HL-60 (cell line): ENCODE measurements at places on chromosomes 3 and 15.

- no peak for DNase-seq
Measured at GRCh38 chr3:27681249-27681748, 40.8 kb downstream of the EOMES start.

GRCh38 chr15:57553526-57553925, 38.2 kb upstream of the MYZAP start:
- no peak for DNase-seq

DNA sequence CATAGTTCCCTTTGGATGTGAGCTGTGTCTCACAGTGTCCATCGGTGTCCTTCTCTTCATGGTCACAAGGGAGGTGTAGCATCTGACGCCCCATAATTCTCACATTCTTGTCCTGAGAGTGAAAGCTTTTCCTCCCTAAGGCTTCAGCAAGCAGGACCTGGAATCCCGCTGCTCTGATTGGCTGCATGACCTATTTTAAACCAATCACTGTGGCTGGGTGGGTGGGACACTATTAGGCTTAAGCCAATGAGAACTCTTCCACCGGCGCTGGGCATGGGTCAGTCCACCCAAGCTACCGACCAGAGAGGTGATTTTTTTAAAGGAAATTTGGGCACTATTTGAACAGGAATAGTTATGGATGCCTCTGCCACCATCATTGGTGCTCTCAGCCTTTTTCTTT, 385.9 kb downstream of the MFSD1 start:
- DNase-seq: no peak

GRCh38 chr3:197434830-197435229, 120.9 kb downstream of the BDH1 start:
- no peak for DNase-seq

DNA sequence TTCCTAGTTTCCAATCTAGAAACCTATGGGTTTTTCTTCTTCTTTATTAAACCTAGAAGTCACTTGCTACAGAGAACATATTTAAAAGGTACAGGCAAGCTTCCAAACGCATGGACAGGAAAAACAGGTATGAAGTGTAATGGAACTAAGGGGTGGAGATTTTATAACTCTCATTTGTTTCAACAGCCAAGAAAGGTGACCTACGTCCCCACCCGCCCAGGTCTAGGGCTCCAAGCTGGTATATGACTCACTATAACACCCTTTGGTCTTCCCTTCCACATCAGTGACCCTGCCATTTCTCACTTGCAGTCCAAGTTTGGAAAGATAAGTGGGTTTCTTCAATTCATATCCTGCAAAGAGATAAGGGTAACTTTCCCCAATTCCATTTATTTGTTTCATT, 6.0 kb upstream of the LIPH start:
- DNase-seq: no peak

GRCh38 chr3:32575451-32576113, 4.9 kb upstream of the DYNC1LI1 start:
- DNase-seq: peak; percentile 30

DNA sequence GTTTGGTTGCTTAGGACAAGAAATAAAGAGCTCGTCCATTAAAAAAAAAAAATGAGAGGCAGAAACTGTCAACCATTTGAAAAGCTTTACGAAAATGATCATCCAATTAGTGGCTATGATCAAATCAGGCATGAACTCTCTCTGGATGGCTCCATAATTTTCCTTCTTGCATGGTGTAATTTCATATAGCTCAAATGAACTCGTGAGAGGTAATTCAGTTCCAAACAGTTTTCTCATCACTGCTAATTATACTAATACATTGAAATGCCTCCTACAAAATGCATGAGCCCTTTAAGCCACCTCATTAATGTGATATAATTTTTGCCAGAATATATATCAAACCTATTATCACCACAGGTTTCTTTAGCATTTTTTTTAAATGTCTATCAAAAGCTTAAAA, 239.5 kb upstream of the MEIS2 start:
- no peak for DNase-seq

DNA sequence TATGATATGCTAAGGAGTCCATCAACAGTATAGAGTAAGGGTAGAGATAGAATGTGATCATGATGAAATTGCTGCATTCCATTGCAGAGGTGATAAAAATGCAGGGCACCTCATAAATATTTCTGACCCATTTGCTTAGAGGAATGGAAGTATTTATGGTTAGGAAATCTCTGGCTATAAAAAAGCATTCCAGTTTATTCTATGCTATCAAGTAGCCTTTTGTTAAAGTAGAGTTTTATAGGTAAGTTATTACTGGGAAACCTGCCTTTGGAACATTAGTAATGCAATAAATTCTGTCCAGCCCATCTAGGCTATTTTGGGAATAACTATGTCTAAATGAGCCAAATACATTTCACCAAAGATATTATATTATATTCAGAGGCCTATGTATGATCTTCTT, 19.8 kb upstream of the STRIT1 start:
- DNase-seq: no peak

DNA sequence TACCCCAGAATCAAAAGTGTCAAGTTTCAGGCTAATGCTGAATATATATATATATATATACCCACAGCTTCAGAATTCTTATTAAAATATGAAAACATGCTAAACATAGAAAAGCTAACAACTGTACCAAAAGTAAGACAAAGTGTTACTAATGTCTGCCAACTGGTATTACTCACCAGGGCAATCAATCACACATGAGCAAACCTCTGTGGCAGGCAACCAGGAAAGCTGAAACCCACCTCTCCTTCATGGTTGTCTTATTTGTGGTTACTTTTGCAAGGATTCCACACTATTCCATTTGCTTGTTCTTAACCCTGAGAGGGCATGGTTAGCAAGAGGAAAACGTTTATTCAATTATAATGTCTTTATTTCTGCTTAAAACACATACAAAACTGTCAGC, 512.3 kb upstream of the MDFIC2 start:
- DNase-seq: no peak

GRCh38 chr3:53022647-53023046, 23.2 kb downstream of the SFMBT1 start:
- DNase-seq: no peak

- DNase-seq: no peak
Measured at GRCh38 chr3:165459111-165459510, 262.9 kb upstream of the SLITRK3 start.

DNA sequence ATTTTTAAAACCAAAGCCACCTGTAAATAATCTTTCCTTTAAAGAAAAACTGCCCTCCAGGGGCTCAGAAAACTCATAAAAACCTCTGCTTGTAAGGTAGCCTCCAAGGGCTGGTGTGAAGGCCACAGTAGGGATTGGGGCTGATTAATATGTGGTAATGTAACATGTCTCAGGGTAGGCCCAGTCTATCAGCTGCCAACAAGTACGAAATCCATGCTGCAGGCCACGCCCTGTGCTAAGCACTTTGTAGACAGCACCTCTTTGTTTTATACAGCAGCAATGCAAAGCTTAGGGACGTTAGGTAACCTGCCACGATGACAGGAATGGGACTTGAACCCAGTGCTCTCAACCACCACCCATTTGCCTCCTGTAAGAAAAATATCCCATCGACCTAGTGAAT, 65.6 kb upstream of the PRICKLE2 start:
- no peak for DNase-seq

DNA sequence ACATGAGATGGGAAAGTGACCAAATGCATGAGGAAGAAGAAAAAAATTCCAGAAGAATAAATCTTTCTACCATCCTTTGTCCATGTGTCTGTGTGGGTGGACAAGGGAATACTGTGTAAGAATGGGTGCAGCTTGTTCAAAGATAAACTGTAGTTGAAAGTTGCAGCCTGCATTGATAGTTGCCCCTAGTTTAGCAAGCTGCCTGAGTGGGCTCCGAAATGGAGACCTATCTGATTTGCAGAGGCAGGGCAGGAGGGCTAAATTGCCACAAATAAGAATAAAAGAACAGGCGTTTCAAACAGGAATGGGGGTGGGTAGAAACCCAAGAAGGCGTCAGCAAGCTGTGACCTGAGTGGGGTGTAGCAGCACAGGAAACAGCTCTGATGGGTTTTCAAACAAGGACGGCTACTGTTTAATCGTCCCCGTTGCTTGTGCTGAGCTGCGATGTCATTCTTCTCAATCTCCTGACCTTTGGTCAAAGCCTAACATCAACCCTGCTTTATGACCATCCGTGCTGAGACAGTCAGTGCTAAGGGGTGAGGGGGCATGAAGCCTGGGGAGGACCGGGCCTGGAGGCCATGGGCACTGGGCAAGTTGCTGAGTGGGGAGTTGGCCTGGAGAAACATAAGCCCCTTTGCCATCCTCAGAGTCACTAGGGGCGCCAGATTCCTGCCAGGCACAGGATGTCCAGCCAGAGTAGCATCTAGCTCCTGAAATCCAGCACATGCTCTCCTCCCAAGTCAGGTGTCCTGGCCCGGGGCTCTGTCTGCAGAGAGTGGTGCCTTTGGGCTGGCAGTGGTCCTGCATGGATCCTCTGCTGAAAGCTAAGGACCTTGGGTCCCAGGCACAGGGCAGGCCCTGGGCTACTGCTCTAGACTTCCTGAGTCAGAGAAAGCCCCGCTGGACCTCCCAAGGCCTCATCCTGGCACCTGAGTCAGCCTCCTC, 19.2 kb upstream of the C15orf39 start:
- no peak for DNase-seq

DNA sequence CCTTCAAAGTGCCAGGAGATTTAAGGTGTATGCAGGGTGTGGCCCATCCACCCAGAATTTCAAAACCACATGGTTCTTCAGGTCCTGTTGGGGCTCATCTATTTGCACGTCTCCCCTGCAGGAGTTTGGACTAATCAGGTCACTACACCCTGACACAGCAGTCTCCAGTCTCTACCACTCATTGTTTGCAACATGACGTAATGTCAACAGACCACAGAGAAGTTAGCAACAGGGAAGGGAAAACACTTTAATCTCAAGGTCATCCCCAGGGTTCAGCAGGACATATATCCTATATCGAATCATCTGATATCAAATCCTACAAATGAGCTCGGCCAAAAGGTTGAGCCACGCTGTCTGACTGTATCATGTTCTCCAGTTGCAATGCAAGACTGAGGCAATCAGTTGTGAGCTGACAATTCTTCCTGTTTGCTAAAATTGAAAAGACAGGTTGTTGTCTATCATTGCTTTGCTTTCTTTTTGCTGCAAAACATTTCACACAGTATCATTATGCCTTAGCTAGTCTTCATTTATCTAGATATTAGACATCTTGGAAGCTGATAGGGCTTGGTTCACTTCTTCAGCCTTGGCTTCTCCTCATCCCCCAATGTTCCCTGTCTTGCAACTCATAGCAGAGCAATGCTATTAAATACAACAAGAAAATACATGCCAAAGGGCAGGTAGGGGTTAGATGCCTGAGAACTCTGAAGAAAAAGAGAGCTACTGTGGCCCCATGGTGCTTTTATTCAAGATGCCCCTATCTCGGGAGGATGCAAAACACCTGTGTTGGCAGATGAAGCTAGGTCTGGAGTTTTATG, 13.4 kb upstream of the LEKR1 start:
- DNase-seq: peak; percentile 67

- no peak for DNase-seq
Measured at GRCh38 chr3:67349551-67350174, 304.7 kb downstream of the SUCLG2 start.

DNA sequence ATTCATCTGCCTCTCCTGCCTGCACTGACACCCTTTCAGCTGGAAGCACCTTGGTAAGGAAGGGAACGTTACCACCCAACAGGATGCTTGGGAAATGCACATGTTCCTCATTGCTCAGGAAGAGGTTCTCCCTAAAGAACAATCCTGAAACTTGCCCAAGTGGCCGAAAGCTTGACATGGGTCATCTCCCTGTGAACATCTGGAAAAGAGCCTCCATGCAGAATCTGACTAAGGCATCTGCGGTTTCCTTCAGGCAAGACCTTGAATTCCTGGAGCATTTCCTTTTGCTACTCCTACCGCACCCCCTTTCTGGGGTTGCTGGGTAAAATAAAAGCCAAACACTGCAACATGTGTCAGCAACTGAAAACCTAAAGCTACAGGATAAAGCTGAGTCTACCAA, 68.7 kb upstream of the SNRK start:
- DNase-seq: no peak

GRCh38 chr15:22973286-22973685, 6.9 kb downstream of the CYFIP1 start:
- DNase-seq: peak; percentile 49

DNA sequence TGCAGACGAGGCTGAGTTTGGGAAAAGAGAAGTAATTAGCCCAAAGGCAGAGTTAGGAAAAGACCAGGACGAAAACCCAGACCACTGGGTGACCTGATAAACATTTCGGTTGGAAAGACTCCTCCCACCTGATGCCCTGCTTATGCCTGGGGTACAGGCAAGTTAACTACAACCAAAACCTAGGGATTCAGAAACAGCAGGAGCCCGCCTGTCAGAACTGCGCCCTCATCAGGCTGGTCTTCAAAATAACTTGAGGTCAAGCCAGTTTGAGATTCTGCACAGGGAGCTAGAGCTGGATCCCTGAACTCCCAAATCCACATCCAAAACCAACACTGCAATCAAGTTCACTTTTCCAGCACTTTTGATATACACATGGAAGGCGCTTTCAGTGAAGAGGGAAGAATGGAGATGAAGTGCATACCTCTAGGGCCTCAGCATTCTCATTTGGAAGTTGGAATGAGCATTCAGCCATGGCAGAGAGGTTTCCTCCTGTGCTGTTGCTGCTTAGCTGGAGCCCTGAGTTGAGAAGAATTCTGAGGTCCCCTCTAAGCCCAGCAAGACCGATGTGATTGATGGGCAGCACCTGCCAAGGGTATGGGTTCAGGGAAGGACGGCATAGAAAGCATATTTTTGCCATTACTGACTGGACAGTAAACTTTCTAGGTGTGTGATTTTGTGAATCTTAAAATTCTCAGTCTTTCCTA, 11.6 kb downstream of the TSEN2 start:
- DNase-seq: no peak

DNA sequence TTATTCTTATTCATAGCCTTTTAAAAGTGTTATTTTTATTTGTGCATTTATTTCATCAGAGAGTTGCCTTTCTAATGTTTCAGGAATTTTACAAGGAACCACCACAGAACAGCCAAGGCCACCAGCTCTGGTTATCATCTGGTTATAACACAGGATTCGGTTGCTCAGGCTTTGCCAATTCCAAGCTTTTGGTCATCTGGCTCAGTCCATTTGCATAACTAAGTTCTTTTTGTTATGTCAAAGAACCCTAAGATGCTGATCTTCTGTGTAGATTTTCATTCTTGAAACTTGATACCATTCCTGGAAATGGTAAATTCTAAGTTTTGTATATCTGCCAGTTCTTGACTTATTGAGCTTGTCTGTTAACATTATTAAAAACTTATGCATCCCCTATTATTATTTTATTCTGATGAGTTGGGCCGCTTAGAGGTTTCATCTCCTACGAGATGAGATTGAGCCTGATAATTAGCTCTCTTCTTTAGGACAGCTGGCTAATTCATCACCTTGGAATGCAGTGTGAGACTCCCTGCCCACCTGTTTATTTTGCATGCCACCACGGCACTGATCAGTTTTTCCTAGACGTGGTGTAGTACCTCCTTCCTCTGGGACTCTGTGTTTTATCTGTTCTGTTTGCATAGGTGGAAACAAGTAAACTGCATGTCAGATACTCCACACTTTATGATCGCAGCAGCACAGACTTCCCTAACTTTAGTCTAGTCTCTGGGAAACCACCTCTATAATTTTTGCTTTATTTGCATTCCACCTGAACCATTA, 264.8 kb downstream of the SLCO3A1 start:
- no peak for DNase-seq

GRCh38 chr3:129058441-129059200, 2.0 kb upstream of the GP9 start:
- DNase-seq: no peak
